Brain pericyte (primary cell): ENCODE measurements at places on chromosomes 7 and 10.

DNA sequence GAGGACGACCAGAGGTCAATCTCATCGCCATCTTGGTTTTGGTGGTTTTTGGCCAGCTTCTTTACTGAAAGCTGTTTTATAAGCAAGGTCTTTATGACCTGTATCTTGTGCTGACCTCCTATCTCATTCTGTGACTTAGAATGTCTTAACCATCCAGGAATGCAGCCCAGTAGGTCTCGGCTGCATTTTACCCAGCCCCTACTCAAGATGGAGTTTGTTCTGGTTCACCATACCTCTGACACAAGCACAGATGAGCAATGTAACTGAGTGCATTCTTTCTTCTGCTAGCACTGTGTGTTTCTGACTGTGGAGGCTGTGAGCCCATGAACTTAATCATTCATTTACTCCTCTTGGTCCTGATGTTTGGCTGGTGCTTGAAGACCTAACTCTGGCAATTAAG is 794.5 kb upstream of the CELF2 start:
- DNase-seq, result no peak

DNA sequence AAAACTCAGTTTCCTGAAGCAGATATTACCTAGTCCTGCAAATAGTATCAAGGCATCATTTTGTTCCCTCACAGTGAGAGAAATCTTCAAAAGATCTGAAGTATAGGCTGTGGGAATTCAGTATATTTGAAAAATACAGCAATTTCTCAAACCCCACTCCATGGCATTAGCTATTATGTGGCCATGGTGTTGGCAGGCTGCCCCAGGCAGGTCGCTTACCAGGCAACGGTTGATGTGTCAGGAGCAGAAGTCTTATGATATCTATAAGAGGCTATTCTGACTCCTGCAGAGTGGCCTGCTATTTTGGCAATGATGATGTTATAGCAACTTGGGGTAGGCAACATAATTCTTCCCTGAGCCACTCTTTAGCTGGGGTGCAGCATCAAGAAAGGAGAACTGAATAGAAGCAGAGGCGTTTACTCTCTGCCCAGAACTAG is 187.9 kb downstream of the PLXDC2 start:
- DNase-seq, result no peak

- no peak for DNase-seq
Measured at GRCh38 chr10:24814568-24815313, 91.1 kb upstream of the ARHGAP21 start.

GRCh38 chr10:33521062-33521461 is 186.6 kb upstream of the NRP1 start:
- DNase-seq, result no peak

GRCh38 chr10:7955446-7955845 is 99.0 kb upstream of the GATA3 start:
- DNase-seq, result no peak

DNA sequence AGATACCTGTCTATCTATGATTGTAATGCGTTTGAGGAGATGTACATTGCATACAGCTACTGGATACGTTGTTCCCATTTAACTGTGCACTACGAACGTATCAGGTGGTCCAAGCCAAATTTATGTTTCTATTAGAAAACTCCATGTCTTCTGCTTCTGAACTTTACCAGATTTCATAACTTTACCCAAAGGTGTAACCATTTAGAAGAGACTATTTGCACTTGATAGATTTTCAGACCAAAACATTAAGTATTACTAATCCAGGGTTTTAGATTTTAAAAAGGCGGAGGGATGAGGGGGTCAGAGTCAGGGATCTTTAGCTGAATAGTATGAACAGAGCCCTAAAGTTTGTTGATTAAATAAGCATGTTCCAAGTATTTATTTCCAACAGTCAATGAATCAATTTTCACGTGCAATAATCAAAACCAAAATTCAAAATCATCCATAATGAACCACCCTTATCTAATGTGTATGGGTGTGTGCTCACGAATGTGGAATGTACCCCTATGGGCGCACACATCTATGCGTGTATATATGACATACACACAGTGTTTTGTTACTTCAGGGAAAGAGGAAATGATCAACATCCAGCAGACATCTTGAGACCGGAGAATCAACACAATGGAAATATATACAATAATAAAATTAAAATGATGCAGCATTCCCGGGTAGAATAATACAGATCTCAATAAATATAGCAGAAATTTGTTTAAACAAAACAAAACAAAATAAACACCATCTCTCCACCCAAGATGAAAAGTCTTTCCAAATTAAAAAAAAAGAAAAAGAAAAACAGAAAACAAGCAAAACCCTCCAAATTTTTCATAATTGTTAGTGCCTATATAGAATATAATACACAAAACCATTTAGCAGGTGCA is 3.4 kb downstream of the FEZF1 start:
- DNase-seq, result no peak

- no peak for DNase-seq
Measured at GRCh38 chr10:96358851-96359540, at the start of gene OPALIN. OPALIN (minus strand) TSS chr10:96359002; CDS start chr10:96358896, 106 bp downstream.

- no peak for DNase-seq
Measured at GRCh38 chr7:158351051-158351450, 236.6 kb downstream of the PTPRN2 start.

DNA sequence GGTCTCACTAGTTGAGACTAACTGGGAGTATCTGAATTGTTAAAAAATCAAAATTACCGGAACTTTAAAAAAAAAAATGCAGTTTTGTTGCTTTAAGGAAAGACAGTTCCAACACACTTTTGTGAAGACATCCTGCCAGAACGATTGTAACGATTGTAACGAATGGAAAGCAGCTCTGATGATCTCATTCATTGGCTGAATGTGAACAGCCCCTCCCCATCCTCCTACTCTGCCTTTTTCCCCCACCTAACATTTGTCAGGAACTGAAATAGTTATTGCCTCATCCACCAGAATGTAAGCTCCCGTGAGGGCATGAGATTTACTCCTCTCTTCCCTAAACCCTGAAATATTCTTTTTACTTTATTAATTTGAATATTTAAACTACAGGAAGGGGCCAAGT is 23.1 kb upstream of the ZC3HAV1L start:
- DNase-seq, result no peak

DNA sequence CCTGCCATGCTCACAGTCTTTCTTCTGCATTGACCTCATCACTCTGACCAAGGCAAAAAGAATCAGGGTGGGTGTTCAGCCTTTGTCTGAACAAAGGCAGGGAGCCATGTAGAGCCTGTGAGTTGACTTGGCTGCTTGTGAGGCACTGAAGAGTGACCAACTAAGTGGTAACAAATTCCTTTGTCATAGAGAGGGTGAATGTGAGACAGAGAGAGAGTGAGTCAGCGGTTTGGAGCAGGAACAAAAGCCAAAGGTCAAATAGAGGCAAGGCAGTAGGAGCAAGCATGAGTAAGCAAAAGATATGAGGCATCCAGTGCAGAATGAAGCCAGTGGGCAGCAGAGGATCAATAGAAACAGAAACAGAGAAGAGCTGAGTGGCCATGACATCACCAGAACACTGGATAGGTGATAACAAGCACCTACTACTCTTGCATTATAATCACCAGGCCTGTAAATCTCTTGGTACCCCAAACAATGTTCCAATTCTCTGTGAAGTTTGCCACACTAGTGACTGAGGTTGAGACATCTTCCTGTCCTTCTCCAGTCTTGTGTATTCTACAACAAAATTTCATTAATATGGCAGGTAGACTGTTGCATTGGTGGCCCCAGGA is 116.2 kb upstream of the LAMB4 start:
- DNase-seq, result peak; percentile 11

GRCh38 chr7:51031791-51032515 is 249.3 kb upstream of the GRB10 start:
- no peak for DNase-seq

GRCh38 chr7:97026715-97027426 is 2.2 kb upstream of the DLX5 start:
- DNase-seq, result no peak

GRCh38 chr7:1516586-1517251 is 12.5 kb upstream of the INTS1 start:
- no peak for DNase-seq

DNA sequence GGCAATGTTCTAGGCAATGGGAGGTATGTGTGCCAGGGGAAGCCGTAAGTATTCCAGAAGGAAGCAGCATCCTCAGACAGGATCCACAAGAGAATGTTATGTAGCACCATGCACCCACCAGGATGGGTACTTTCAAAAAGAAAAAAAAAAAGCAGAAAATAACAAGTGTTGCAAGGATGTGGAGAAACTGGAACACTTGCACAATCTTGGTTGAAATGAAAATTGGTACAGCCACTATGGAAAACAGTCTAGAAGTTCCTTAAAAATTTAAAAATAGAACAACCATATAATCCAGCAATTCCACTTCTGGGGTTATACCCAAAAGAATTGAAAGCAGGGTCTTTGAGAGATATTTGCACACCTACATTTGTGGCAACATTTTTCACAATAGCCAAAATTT is 20.2 kb downstream of the C10orf71 start:
- no peak for DNase-seq

DNA sequence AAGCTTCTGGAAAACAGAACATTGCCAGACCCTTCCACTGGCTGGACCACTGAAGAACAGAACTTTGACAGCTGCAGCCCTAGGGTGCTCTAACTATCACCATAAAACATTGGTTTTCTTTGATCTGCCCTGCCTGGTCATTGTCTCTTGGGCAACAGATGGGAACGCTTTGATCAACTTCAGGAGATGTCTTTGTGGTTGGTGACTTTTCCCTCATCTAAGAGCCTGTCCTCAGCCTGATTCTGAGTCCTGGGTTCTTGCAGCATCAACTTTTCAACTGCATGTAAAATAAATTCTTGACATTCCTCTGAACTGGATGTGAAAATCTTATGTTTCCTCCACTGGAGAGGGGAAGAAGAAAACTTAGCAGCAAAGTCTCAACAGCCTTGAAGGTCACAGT is 53.1 kb upstream of the ZNRF2 start:
- no peak for DNase-seq

DNA sequence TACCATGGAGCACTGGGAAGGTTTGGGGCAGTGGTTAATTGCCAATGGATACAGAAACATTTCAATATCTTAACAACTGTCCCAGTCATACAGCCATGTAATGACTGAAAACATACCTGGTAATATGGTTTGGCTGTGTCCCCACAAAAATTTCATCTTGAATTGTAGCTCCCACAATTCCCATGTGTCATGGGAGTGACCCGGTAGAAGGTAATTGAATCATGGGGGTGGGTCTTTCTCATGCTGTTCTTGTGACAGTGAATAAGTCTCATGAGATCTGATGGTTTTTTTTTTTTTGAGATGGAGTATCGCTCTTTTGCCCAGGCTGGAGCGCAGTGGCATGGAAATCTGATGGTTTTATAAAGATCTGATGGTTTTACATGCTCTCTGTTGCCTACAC is 284.4 kb downstream of the TCF7L2 start:
- DNase-seq, result no peak

GRCh38 chr10:30701451-30702173 is 72.1 kb upstream of the LYZL2 start:
- DNase-seq, result peak; percentile 26

- peak; percentile 10 for DNase-seq
Measured at GRCh38 chr10:82742478-82742877, 867.5 kb downstream of the NRG3 start.

DNA sequence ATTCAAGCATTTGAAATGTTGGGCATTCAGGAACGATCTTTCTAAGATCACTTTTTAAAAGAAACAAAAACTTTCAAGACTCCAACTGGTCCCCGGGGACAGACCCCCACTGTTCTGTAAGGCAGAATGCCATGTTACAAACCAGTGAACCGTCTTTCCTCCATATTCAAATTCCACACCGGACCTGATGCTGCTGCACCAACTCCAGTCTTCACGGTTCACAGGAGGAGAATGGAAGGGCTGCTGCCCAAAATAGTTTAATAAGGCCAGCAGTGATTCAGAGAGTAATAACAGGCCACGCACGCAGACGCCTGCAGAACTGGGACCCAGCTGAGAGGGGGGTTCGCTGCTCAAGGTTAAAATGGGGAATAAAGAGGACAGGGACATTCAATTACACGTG is 47.2 kb downstream of the OSBPL3 start:
- DNase-seq, result no peak

DNA sequence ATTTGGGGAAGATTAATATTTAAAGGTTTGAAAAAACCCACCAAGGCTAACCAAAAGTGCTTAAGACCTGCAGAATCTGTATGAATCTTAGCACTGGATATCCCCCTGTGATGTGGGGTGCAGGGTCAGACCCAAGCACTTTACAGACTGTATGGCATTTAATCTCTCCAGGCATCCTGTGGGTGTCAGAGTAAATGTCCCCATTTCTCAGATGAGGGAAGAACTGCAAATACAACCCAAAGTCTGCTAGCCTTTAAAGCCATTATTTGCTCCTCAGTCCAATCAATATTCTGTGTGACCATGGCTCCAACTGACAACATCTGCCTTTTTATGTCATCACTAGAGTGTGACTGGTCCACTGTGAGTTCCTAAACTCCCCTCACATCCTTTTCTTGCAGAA is 10.0 kb upstream of the MBL2 start:
- no peak for DNase-seq

DNA sequence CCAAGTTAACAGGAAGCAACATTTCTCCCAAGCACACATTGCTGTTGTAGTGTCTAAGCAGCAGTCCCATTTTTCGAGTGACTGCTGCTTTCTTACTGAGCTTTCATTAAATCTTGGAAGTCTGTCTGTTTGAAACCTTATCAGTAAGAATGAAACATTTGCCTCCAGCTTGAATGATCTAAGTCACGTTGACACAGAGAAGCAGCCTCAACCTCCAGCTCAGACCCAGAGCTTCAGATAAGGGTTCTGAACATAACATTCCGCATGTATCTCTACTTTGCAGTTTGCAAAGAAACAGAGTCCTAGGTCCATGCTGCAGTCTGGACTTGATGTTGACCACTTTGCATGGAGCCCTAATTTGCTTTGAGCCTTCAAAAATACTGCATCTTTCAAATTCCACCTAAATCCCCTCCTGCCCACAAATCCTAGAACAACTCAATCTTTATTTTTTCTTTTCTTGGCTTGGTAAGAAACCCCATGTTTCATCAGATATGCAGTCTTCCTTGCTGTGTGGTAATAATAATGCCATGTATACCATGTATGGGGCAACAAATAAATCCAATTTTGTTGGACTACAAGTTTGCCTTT is 698.7 kb upstream of the IGFBP3 start:
- DNase-seq, result no peak

DNA sequence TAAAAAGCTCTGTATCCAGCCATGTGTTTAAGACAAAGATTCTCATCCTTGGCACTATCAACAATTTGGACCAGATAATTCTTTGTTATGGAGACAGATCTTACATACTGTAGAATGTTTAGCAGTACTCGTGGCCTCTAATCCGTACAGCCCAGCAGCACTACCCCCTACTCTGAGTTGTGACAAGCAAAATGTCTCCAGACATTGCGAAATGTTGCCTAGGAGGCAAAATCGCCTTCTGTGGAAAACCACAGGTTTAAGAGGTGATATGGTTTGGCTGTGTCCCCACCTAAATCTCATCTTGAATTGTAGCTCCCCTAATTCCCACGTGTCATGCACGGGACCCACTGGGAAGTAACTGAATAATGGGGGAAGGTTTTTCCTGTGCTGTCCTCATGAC is 186.7 kb downstream of the CHCHD3 start:
- no peak for DNase-seq

DNA sequence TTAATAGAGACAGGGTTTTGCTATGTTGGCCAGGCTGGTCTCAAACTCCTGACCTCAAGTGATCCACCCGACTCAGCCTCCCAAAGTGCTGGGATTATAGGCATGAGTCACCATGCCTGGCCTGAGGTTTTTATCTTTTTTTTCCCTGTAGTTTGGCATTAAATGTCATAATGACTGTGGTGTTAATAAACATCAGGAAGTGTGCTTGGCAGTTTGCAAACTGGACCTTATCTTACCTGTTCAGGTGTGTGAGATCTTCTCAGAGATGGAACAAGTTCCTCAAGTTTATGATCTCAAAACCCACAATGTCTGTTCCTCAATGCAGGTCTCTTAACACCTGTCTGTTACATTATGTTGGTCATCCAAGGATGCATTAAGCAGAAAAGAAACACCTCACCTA is 80.0 kb downstream of the ARID5B start:
- DNase-seq, result no peak
